ENCODE measurements at places on chromosomes 11 and 22. TPM values are rescaled to one million over a fixed set of nuclear protein-coding genes. Genes with fewer than 3 reads are reported as not detected.

GRCh38 chr11:119371778-119372182, 9.7 kb downstream of the USP2 start:
- peak; percentile 11 for DNase-seq

DNA sequence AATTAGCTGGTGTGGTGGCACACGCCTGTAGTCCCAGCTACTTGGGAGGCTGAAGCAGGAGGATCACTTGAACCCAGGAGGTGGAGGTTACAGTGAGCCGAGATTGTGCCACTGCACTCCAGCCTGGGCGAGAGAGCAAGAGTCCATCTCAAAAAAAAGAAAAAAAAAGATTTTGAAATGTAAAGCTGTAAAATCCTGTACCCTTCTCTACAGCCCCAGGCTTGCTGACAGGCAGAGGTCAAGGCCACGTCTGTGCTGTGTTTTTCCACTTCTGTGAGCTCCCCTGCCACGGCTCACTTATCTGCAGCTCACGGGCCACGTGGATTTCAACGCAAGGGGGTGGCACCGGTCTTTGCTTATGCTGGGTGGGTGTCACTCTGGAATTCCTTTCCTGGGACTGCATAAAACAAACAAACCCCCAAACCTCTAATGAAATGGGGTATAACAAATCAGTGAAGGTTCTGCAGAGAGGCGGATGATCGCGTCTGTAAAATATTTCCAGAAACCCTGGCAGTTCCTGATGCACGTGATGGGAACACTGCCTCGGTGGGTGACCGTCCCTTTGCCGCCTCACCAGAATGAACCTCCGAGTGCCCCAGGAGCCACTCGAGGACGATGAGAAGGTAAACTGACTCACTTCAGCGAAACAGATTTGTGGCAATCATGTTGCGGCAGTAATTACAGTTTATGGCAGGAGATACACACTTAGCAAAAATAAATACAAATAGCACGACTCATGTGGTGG, 44.0 kb upstream of the ATXN10 start:
- no peak for DNase-seq

DNA sequence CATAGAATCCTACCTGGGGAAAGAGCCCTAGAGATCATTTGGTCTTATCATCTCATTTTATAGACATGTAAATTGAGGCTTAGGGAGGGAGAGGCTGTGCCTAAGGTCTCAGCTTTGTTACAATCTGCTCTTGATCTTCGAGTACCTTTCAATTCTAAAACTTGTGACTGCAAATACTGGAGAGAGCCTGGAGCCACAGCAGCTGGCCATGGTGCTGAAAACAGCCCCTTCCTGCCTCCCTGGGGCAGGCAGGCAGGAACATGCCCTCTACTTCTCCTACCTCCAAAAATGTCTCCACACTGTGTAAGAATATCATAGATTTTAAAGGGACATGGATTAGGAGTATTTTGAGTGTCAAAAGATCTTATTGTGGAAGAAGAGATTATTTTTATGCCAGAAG, 52.2 kb downstream of the C22orf42 start:
- DNase-seq = no peak

GRCh38 chr11:2306877-2307500, 5.2 kb downstream of the TSPAN32 start:
- DNase-seq = no peak

- DNase-seq = peak; percentile 28
These were observed 57.9 kb downstream of the TRIM29 start for GRCh38 chr11:120079750-120080610.

DNA sequence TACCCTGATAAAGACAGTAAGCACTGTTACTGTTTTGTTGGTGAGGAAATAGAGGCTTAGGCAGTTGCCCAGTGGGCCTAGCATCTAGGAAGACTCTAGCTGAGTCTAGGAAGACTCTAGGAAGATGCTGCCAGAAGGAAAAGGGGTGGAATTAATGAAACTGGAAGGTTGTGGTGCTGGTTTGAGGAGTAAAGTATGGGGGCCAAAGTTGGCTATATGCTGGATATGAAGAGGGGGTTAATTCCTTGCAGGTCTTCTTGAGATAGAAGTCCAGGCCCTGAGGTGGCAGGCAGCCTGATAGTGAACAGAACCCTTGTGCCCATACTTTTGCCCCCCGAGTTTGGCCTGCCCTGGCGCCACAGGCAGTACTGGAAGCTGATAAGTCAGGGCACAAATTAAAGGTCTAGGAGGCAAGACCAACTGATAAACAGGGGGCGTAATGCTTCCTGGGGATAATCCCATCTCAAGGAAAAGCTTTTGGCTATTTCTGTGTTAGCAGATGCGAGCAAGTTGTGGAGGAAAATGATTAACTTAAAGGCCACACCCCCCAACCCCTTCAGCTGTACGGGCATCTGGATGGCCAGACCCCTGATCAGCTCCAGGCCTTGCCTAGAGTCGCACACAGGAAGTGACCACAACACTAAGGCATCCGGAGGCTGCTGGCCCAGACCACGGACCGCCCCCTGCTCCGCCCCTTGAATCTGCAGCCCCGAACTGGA, 3.1 kb downstream of the ILK start:
- no peak for DNase-seq

- no peak for DNase-seq
These were observed 238.7 kb upstream of the PLET1 start for GRCh38 chr11:112499153-112499880.

GRCh38 chr22:43451371-43452050, 39.7 kb downstream of the MPPED1 start:
- no peak for DNase-seq

- DNase-seq = no peak
These were observed 514 bp upstream of the AMBRA1 start for GRCh38 chr11:46594374-46594700.

DNA sequence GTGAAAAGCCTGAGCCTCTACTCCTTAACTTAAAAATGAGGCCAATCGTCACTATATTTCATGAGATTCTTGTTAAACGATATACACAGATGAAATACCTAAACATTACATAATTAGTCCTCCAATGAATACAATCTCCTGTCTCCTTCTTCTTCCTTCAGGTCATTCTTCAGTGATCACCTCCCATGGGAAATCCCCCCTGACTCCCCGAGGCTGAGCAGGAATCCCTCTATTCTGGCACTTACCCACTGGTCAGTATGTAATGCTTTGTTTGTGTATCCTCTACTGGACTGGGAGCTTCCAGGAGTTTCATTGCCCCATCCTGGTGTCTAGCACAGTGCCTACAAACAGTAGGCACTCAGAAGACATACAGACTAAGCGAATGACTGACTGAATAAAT, 52.3 kb downstream of the RAB38 start:
- no peak for DNase-seq

- DNase-seq = no peak
These were observed 31.5 kb downstream of the IFT27 start for GRCh38 chr22:36744413-36744765.

DNA sequence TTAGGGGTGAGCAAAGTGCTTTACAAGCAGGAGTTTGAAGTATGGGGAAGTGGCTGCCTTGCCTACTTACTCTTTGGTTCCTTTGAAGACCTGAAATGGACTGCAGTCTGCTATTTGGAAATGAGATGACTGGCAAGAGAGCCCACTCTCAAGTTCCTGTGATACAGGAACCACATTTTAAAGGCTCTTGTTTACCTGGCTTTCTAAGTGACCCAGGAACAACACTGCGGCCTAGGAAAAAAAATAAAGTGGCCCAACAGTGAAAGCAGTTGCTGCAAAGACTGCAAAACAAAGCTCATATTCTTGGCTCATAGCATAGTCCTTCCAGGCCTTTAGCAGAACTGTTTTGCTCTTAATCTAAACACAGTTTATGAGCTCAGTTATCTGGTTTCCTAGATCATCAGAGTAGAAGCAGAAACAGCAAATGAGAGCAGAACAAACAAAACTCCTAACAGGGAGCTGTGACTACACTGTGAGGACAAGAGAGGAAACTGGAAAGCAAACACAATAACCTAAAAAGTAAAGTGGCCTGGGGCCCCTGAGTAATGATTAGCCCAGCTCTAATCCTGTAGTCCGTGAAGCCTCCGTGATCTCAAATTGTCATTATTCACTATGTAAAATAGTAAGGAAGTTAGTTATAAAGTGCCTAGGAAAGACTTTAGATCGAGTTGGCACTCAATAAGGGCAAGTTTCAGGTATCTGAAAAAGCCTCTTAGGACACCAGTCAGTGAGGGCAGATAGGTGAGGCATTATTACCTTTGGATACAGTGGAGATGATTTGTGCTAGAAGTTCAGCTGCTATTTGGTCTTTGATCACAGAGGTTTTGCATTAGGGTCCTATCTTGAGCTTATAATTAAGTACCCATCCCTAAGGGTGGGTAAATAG, 11.5 kb downstream of the CCDC117 start:
- no peak for DNase-seq

GRCh38 chr11:6402061-6402470, 11.8 kb downstream of the SMPD1 start:
- DNase-seq = no peak

GRCh38 chr11:36574486-36574885, 6.7 kb downstream of the RAG1 start:
- no peak for DNase-seq

- no peak for DNase-seq
These were observed 283.3 kb downstream of the CADM1 start for GRCh38 chr11:115220911-115221310.

DNA sequence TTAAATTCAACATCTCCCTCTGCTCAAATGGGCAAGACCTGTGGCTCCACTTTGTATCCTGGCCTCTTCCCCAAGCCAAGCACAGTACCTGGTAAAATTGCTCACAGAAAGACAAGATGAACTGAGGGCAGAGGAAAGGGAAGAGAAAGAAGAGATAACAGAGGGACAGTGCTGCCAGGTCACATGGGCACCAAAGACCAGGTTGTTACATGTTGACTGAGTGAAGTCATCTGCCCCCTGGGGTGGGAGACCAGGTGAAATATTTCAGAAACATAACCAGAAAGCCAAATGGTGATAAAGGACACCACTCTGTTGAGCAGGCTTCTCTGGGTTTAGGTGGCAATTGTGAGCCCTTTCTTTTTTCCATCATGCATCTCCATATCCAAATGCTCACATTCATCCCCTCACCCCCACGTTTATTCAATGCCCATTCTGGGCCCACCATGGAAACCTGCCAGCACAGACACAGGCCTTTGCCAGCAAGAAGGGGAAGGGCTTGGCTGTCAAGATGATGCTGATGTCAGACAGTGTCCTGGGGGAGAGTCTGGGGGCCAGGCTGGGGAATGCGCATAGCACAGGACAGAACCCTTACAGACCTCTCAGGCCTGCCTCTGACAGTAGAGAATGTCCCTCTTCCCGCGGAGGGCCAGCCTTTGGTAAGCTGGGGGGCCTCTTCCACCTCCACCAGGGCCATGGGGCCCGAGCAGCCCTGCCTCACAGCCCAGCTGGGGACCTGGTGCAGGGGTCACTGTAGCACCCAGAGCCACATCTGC, 51.6 kb downstream of the DGCR2 start:
- DNase-seq = no peak

GRCh38 chr11:35313760-35314153, 105.6 kb downstream of the SLC1A2 start:
- no peak for DNase-seq

Gene ZP1
- not detected for total RNA-seq

Gene TSSK2
- not detected for total RNA-seq

Gene MS4A15
- not detected for total RNA-seq

Gene ANKK1
- 5.9 TPM for total RNA-seq
